PC-9 (cell line): ENCODE measurements at places on chromosomes 7 and 10.
A peak's percentile ranks its signal among the peaks of the same experiment; 100 is the strongest.

GRCh38 chr10:3278771-3279170 lies 106.2 kb upstream of the PITRM1 start:
- DNase-seq = no peak

DNA sequence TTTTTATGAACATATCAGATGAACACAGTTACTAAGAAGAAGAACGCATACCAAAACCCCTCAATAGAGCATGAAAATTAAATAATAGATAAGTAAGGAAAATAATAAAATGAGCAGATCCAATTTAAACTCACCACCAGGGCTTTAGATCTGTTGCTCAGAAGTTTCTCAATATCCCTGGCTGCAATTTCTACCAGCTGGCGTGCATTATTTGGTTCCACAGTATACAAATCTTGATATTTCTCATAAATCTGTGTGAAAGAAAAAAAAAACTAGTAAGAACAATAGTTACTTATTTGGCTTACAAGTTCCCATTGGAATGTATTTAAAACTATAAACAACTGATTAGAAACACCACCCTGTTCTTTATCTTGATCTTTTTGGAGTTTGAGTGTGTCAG lies 108.6 kb downstream of the CACNA2D1 start:
- DNase-seq = no peak

DNA sequence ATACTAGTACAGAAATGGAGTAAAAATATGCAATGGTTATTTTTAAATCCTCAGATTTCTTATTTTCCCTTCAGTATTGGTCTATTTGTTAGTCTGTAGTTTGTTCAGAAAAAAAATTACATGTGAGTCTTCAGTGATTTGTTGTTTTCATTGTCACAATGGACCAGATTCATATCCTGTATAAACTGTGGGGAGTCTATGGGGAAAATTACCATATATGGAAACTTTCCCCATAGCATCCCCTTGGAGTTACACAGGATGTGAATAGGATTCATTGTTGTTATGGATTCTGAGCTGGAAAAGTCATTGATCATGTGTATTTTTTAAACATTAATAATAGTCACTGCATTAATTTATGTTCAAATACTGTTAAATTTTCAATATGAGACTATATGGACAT lies 72.6 kb downstream of the ST7 start:
- DNase-seq = no peak

GRCh38 chr10:24723788-24724380 lies at the start of gene ARHGAP21:
ARHGAP21 (minus strand) TSS chr10:24723887; CDS start chr10:24721899, 1,988 bp downstream.
- peak; percentile 67 for DNase-seq

DNA sequence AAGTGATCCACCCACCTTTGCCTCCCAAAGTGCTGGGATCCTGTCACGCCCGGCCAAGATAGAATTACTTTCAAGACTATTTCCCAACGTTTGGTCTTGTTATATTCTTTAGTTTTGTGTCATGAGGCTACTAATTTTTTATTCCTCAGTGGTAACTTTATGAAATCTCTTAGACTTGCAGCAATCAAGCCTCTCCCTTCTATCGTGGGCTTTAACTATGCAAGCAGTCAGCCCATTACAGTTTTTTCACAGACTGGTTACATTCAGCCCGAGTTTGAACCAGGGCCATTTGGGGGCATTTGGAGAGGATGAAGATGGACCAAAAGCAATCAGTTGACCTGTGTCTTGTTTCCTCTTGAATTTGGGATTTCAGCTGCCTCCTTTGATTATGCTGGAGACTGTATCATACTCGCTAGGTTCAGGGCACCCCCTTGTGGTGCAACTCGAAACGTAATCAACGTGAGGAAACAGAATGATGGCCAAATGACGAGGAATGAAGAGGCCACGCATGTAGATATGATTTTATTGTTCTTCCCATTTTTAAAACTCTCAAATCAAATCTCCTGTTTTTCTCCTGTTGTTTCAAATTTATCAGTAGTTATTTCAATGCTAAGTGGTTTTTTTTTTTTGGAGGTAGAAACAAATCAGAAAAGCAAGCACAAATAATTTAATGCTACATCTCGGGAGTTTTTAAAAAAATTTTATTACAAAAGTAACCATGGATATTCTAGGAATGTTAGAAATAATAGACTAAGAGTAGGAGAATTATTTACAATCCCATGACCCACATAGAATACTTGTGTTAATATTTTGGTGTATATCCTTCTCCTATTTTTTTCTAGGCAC lies 151.6 kb downstream of the KIAA1217 start:
- peak; percentile 40 for DNase-seq

- DNase-seq = no peak
Observed at GRCh38 chr7:116734710-116735109, 62.7 kb downstream of the MET start.

DNA sequence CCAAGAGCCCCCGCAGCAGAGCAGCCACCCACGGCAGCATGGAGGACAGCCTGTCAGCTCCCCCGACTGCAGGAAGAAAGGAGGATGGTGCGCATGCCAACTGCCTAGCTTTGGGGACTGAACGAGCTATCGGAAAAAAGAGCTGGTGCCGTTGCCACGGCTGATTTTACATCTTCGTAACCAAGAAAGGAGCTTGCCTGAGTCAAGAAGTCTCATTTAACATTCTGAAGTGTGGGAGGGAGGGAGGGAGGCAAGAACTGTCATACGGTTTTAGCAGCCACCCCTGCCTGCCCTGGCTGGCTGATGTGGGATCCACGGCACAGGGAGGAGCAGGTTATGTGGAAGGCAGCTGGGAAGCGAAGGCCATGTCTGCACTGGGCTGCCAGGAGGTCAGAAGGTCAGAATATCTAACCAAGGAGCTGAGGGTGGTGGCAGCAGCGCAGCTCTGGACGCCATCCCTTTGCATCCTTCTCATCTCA lies 74.7 kb upstream of the CAMK2B start:
- no peak for DNase-seq

DNA sequence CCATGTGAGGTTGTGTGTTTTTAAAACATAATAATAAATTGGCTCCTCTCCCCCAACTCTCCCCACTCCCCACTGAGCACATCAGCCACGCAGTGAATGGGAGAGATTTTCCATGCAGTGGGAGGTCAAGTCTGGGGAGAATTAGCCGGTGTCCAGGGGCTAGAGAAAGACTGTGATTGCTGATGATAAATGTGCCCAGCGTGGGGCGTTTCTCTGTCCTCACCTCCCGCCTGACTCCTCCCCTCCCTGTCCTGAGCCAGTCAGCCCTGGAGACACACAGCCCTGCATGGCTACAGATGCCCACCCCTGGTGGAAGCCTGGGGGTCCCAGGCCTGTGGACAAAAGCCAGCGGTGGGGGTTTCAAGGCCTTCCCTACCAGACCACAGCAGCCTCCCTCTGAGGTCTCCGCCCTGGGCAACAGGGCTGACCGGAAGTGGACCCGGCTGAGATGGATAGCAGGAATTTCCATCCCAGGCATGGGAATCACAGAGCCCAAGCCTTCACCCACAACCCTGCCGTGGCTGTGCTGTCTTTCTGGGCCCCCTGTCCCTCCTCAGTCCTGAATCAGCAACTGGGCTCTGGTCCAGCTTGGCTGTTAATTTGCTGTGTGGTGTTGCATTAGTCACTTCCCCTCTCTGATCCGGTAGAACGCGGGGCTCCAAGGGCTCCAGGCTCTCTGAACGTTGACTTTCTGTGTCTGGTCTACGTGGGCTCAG lies 46.8 kb upstream of the SLC29A3 start:
- DNase-seq = no peak

DNA sequence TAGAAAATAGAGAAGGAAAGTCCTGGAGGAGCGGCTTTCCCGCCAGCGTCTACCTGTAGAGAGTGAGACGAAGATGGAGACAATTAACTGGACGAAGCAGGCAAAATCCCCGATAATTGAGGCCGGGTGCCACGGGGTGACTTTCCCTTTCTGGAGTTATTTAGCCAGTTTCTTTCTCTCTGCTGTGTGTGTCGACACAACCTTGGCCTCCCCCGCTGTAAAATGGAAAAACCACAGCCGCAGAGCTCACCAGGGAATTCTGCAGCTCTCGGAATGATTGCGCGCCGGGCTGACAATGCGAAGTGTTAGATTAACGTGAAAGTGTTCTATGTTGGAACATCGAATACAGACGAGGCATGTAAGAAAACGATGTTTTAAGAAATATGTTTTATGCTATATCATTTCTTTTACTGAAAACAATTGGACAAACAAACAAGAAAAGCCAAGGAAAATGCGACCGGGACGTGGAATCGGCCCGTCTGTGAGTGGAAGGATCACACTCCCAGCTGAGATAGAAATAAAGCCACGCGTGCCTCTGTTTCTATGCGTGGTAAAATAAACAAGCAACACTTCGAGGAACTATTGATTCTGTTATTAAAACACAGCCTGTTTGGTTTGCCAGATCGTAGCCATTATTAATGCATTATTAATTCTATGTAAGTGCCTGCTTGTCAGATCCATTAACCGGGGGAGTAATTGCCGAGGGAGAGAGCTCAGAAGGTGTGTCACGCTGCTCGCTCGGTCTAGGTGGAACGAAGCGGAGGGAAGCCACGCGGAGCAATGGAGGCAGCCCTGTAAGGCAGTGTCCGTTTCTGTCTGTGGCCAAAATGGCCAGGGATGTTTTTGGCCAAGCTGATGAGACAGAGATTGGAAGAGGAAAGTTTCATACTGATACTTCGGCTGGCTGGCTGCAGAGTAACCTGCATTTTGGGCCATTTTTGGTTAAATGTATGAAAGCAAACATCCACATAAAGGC lies 129.4 kb downstream of the DNAJB6 start:
- DNase-seq = no peak

GRCh38 chr7:142739923-142740492 lies 9.3 kb upstream of the PRSS1 start:
- DNase-seq = no peak

GRCh38 chr7:108322925-108323832 lies 133.1 kb downstream of the NRCAM start:
- no peak for DNase-seq

GRCh38 chr10:23172429-23173213 lies 19.5 kb upstream of the PTF1A start:
- no peak for DNase-seq

GRCh38 chr7:95602421-95602820 lies 6.1 kb upstream of the PDK4 start:
- DNase-seq = no peak

- DNase-seq = no peak
Observed at GRCh38 chr10:71394926-71395562, 1.7 kb upstream of the CDH23 start.

DNA sequence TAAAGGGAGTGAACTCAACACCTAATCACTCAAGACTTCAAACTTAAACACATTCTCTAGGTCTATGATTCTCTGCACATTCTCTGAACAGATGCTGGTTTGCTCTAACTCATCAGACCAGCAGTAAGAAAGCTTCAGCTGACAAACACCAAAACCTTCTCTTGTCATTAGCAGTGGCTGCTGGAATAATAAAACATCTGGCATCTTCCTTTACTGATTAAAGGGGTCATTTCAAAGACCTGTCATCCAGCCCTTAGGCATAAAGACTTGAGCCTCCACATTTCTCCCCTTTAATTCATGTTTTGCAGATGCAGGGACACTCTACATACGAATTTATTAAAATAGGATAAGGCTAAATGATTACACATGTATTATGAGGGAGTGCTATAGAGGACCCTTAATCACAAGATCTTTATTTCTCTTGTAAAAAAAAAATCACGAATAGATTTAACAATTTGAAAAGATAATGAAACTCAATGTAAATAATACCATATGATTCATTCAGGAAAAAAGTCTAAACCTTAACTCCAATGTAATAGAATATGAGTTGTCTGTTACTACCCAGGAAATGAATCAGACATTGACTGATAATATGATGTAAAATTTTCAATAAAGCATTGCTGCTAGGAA lies 152.4 kb upstream of the GNAI1 start:
- no peak for DNase-seq

- no peak for DNase-seq
Observed at GRCh38 chr7:50727711-50728110, 55.0 kb downstream of the GRB10 start.

GRCh38 chr10:115606741-115607140 lies 513.6 kb downstream of the ATRNL1 start:
- DNase-seq = no peak

DNA sequence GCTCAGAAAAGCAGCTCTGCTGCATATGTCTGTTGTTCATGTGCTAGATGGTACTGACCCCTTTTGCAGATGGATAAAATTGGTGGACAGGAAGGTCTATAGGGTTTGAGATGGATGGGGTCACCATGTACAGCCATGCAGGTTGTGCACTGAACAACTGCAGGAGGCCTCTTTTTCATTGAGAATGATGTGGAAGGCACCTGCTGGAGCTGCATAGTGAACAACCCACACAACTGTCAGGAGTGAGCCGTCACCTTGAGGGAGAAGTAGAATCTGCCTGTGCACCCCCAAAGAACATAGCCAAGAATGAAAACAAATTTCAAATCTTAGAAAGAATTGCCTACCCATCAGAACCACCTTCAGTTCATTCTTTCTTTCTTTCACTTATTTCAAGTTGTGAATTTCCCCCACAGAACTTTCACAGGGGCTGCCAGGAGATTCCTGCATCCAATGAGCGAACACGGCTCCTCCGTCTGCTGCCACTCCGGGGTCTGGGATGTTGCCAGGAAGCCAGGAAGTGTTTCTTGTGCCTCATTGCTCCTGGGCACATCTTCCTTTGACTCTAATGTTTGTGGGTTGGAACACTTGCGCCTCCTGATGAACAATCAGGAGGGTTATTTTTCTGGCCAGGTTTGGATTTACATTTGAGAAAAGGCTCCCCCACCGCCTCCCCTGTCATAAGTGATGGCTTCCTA lies 53.7 kb upstream of the DOCK1 start:
- DNase-seq = no peak

DNA sequence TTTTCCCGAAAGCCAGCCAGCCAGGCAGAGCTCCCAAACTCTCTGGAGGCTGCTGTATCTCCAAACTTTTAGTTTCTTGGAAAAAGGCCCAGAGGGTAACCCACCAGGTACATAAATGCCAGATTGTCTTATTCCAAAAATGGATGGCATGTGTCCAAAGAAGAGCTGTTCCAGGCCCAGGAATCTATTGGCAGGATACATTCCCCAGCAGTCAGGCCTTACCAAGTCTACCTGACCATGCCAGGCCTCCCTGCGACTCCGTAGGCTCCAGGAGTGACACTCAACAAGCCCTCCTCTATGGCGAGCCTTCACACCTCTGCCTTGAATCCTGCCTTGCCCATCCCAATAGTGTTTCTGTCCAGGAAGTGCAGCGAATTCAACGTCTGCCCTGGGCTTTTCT lies 95.6 kb downstream of the GRB10 start:
- DNase-seq = no peak

- DNase-seq = no peak
Observed at GRCh38 chr7:128379900-128380479, 18.5 kb upstream of the PRRT4 start.

- peak; percentile 37 for DNase-seq
Observed at GRCh38 chr10:62817121-62817765, 1.1 kb upstream of the EGR2 start.
